ENCODE measurements at places on chromosomes 6 and 20.
A peak's percentile ranks its signal among the peaks of the same experiment; 100 is the strongest.

DNA sequence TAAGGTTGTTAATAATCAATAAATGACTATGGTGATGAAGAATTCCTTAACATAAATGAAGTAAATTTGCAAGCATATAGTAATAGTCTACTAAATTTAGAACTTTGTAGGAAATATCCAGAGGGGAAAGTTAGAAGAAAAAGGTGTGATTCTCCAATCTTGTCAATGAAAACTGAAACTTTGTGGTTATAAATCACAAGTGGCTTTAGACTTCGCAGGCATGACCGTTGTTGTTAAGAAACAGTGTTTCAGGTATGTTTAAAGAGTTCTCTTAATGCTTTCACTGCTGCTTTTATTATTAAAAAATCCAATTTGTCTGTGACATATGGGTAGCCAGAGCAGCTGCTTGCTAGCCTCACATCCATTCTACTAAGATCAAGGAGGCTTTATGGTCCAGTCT is 475.6 kb upstream of the ADGRB3 start:
- no peak for DNase-seq

DNA sequence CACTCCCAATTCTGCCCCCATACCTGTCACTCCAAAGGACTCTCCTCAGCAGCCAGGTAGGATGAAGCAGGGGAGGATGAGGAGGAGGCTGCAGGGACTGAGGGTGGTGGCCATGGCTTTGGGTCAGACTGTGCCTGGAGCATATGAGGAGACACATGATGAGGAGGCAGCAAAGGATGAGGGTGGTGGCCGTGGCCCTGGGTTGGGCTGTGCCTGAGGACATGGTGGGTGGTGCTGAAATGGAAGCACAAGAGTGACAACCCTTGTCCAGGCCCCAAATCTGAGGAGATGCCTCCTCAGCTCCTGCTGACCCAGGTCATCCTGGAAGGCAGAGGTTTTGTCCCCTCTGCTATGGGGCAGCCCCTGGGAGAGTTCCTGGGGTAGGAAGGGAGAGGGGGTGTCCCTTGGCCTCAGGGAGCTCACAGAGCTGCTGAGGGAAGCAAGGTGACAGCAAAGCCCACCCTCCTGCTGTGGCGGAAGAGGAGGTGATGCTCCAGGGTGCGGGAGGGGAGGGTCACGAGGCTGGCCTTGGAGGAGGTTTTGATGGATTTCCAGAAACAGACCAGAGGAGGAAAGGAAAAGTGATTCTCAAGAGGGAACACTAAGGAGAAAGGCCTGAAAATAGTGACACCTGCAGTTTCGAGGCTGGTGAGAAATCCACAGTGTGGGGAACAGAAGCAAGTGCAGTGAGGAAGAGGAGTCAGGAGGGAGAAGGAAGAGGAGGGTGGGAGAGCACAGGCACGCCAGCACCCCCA is 4.6 kb downstream of the RAET1G start:
- DNase-seq, result no peak

GRCh38 chr6:29011276-29011734 is 6.2 kb upstream of the ZNF311 start:
- peak; percentile 67 for DNase-seq

DNA sequence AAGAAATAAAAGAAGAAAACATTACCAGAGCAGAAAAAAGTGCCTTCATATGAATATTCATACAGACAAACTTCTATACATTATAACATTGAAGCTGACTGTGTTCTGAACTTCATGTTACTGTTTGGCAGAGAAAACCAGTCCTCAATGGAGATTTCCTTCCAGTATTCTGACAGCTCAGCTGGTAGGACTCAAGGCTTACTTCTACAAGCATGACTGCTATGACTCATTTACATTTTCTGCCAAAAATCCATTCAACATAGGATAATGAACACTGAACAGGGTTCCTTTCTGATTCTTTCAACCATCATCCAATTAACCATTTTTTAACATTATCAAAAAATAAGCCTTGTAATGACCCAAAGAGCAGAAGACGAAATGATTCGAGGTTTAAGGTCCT is 25.4 kb downstream of the COL9A1 start:
- DNase-seq, result no peak

DNA sequence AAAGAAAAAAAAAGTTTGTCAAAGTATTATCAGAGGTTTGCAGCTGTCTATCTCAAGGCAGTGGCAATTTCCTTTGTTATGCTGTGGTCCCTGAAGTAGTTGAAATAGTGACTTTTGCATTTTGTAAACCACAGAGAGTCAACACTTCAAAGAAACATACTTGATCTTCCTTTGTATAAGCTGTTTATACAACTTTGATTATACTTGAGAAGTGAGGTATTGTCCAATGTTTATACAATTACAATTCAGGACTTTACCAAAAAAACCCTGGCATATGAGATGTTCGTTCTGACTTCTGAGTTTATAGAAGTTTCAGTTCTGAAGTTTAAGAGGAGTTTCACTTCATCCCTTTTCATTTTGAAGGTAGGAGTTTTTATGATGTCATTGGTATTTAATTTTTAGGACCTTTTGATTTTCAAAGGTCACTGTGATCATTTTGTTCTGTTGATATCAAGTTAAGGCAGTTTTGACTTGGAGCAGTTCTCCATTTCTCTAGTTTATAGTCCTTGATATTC is 4.0 kb downstream of the STK4 start:
- no peak for DNase-seq

GRCh38 chr6:111487661-111488060 is 4.6 kb upstream of the REV3L start:
- no peak for DNase-seq

DNA sequence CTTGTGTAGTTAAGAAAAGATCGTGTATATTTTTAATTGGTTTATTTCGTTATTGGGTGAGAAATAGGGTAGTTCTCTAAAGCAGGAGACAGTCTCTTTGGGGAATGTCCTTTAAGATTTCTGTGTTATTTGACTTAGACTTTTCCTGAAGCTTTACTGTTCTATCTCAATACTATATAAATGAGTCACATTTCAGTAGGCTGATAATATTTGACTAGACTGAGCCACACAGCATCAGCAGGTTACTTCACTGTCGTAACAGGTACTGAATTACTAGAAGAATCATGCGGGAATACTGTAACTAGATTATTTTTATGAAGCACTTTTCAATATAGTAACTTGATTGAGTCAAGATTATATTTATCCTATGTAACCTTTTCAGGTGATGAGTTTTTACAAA is 1.4 kb downstream of the SMAP1 start:
- DNase-seq, result peak; percentile 12

DNA sequence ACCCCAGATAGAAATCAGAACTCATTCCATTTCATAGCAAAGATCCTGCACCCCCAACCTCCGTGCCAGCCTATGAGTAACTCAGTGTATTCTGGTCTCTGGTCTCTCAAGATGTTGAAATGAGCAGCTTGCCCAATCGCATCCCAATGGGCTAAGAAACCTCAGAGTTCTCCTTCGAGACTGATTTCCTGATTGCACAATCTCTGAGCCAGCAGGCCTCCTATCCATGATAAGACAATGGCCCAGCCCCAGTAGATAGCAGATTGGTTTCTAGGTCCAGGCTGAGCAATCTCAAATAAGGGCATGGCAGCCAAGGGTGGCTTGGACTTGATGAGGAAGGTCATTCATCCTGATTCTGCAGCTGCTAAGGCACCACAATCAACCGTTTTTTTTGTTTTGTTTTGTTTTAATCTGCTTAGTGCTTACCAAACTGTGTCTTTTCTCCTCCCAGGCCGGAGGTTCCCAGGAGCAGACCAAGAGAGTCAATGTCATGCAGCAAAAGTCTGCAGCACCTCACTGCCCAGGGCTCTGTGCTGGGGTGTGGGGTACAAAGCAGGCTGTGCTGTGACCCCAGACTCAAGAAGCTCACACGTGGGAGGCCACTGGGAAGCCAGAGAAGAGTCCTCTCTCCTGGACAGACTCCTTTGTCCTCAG is 125.1 kb upstream of the NXT1 start:
- no peak for DNase-seq

GRCh38 chr6:90859056-90859455 is 272.2 kb upstream of the MAP3K7 start:
- DNase-seq, result no peak

DNA sequence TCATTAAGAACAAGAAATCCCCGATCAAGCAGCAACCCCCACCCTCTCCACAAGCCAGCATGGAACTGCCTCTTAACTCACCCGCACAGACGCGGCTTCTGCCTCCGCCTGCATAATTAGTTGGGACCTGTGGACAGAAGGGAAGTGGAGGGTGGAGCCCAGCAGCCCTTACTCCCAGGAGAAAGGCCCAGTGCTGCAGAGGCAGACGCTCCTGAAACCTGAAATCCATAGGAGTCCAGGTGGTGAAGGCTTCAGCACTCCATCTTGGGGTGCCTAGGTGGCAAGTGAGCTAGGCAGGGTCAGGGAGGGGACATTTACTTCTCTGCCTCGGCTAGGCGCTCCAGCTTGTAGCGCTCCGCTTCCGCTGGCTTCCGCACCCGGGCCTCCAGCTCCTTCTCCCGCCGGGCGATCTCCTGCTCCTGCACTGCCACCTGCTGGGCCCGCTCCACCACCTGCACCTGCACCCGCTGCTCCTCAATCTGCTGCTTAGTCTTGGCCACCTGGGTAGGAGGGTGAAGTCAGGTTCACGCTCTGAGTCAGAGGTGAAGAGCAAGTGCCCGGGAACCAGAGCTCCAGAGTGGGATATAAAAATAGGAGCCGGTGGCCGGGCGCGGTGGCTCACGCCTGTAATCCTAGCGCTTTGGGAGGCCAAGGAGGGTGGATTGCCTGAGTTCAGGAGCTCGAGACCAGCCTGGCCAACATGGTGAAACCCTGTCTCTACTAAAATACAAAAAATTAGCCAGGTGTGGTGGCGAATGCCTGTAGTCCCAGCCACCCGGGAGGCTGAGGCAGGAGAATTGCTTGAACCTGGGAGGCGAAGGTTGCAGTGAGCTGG is 10.7 kb downstream of the TUBB start:
- peak; percentile 94 for DNase-seq

DNA sequence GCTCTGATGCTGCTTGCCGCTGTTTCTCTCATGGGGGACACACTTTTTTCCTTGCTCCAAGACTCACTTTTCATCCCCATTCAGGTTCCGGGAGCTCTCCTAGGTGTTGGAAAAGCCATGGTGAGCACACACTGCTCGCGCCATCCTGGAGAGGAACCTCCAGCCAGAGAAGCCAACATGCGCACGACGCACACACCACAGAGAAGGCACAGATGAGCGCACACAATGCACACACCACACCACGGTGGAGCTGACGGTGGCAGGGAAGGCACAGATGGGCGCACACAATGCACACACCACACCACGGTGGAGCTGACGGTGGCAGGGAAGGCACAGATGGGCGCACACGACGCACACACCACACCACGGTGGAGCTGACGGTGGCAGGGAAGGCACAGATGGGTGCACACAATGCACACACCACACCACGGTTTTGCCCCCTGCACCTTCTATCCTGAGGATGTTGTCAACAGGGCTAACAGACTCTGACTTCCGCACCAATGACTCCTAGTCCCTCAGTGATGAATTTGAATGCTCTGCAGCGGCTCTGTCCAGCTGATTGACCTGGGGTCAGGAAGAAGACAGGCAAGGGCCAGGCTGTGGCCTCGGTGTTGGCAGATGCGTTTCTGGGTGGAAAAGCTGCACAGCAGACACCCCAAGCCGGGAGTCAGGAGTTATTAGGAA is 154.7 kb downstream of the ERMARD start:
- no peak for DNase-seq

GRCh38 chr20:24993337-24994185 is 1.0 kb upstream of the APMAP start:
- DNase-seq, result no peak
